IPS DF 6.9 (cell line): ENCODE measurements at places on chromosomes 6 and 20.

GRCh38 chr6:63636518-63637021 is 968 bp downstream of the PHF3 start:
- no peak for DNase-seq

DNA sequence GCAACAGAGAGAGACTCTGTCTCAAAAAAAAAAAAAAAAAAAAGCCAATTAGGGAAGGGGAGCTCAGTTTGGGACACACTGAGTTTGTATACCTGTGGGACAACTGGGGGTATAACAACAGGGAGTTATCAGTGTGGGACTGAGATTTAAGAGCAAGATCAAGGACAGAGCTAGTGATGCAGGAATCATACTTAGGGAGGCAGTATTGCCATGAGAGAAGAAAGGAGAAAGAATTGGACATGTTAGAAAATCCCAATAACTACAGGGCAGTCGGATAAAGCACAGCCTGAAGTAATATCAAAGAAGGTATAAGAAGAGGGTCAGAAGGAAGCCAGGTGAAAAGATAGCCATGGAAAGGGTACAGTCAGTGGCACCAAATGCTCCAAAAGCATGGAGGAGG is 121.2 kb downstream of the PTPRT start:
- no peak for DNase-seq

DNA sequence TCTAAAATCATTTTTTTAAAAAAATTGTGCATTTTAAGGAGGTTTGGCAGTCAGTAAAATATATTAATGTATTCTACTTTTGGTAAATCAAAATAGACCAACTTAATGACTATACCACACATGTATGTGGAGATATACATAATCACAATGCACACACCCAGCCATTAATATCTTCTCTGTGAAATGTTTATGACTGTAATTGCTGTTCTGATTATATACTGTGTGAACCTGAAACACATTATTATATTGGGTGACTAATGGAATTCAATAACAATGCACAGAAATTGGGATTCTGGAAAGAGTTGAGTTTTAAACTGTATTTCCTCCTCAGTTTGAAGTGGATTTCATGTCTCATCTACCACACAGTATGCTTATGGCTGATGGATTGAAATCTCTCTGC is 233.6 kb downstream of the PLCB1 start:
- no peak for DNase-seq

- no peak for DNase-seq
Observed at GRCh38 chr6:14113976-14114375, 3.6 kb upstream of the CD83 start.

- DNase-seq, result no peak
Observed at GRCh38 chr6:11213422-11214021, 18.9 kb downstream of the NEDD9 start.

- no peak for DNase-seq
Observed at GRCh38 chr6:35214869-35215664, 1.3 kb downstream of the SCUBE3 start.

- DNase-seq, result no peak
Observed at GRCh38 chr20:40476461-40476860, 212.6 kb downstream of the MAFB start.

- no peak for DNase-seq
Observed at GRCh38 chr20:34709831-34710567, 5.9 kb downstream of the TP53INP2 start.

DNA sequence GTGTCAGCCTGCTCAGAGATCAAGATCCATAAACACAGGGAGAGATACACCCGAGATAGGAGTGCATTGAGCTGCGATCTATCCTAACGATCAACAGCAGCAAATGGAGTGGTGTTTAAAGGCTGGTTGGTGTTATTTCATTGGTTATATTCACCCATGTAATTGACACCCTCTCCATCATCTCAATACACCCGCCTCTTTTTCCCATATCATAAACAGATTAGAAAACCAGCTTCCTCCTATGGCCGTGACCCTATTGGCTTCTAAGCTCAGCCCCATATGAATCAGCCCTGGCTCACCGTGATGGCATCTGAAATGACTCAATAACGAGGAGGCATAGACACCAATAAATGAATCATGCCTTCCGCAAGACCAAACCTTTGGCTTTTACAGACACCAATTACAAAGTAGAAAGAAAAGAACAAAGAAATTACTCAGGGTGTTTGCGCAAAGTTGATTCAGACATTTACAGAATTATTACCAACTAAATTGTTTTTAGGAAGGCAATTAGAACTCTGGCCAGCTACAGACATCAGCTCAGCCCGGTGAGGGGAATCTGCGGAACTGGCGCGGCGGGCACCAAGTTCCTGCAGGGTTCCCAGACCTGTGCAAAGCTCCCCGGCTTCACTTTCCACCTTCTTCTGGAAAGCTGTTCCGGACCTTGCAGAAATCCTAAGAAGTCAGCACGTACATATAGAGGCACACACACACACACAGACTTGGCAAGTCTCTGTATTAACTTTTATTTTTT is 11.5 kb downstream of the PMEPA1 start:
- DNase-seq, result no peak

DNA sequence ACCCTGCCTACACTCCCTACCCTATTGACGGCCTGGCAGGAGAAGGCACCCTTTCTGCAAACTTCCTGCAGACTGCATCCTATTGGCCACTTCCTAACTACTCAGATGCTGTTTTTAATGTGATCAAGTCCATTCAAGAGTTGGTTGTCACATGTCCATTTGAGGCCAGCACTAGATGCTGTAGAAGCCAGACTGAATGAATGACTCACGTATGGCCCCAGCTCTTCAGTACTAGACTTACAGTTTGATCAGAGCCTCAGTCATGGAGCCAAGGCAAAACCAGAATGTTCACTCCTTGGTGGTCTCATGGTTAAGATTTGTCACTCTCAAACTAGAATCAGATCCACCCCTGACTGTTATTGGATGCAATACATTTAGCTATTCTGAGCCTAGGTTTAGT is 101.7 kb downstream of the OPRM1 start:
- no peak for DNase-seq

DNA sequence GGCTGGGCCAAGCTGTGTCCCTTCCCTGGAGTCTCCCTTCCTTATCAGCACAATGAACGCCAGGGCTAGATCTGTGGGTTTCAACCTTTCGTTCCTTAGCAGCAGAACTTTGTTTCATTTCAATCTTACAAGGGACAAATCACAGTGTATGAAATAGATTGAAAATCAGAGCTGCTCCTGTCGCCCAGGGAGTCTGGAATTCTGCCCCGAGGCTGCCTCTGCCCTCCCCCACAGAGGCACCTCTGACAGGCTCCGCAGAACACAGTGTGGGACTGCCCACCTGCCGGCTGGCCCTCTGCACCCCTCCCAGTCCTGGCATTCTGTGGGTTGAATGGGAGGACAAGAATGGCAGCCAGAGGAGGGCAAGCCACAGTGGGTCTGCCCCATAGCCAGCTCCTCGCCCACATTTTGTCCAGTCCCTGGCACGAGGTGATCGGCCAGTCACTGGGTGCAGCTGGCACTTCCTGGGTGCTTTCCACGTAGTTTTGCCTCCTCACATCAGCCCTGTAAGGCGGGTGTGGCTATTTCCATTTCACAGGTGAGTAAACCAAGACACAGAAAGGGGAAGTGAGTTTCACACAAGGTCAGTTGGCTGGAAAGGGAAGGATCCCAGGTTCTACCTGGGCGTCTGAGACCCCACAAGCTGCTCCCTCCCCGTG is 26.1 kb downstream of the MANBAL start:
- no peak for DNase-seq

DNA sequence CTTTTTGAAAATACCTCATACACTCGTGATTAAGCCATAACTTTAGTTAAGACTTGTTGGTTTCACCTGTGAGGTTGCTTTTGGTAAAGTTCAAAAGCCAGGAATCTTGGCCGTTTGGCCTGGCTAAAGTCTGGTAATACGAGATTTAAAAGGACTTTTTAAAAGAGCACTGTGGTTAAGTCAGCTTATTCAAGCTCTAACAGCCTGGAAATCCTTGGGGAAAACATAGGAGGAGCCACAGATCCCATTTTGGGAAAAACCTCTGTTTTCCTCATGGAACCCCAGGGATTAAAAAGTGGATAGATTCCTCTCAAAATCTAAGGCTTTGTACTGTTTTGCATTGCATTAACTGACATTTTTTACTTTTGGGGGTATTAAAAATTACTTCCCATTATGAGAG is 13.7 kb upstream of the SLC22A16 start:
- no peak for DNase-seq

DNA sequence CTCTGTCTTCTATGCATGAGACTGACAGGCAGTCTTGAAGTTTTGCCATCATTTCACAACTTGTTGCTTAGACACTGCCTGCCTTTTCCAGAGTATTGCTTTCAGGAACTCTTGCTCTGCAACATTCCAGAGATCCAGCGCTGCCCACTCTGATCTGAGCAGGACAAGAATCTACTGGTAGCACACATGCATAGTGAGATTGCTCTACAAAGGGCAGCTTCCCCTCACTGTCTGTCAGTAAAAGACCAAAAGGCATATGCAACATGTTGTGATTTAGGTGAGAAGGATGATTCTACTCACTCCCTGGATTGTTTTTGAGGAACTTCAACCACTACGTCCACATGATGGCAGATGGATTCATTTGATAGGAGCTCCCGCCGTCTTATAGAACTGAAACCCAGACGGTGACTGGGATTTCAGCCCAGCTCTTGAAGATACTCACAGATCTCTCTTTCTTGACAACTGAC is 259.1 kb downstream of the ARID1B start:
- DNase-seq, result no peak

DNA sequence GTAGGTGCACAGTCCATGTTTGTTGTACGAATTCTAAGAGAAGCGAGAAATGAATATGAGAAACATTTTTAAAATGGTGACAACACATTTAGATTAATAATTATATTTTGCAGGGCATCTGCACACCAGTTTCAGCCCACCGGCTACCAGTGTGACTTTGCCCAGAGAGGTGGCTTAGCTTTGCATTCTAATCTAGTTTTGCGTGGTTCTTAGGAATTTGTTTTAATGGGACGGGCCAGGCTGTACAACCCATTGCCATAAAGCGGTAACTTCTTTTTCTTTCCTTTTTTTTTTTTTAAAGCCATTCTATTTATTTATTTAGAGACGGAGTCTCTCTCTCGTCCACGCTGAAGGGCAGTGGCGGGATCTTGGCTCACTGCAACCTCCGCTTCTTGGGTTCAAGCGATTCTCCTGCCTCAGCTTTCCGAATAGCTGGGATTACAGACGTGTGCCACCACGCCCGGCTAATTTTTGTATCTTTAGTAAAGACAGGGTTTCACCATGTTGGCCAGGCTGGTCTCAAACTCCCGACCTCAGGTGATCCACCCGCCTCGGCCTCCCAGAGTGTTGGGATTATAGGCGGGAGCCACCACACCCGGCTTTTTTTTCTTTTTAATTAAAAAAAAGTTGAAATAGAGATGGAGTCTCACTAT is 829 bp downstream of the MANBAL start:
- no peak for DNase-seq
